ENCODE measurements at places on chromosomes 16 and 17.

DNA sequence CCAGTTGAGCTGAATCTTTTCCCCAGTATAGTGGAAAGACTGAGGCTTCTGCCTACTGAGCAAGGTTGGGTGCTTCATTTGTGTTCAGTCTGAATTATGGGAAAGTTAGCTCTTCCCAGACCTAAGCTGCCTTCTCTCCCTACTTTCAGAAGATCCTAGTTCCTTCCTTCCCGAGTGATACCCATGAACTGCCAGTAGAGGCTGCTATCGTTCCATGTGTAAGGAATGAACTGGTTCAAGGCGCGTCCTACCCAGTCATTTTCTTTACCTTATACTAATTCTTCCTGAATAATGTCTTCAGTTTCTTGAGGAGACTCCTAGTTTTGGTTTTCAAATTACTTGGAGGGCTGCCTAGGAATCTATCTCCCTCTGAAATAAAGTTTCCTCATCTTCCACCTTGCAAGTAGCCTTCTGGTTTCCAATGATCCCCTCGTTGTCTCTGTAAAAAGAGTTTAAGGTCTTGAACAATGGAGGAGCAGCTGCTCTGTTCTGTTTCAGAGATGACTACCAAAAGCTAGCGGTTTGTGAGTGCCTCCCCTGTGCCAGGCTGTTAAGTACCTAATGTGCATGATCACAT is 934 bp upstream of the AOC2 start:
- DNase-seq = peak; percentile 76

GRCh38 chr16:89246383-89246902 is 28.9 kb downstream of the ZNF778 start:
- no peak for DNase-seq

GRCh38 chr16:53040788-53041187 is 11.9 kb downstream of the CHD9NB start:
- no peak for DNase-seq

GRCh38 chr17:46943501-46944393 is 20.8 kb downstream of the GOSR2 start:
- peak; percentile 51 for DNase-seq

DNA sequence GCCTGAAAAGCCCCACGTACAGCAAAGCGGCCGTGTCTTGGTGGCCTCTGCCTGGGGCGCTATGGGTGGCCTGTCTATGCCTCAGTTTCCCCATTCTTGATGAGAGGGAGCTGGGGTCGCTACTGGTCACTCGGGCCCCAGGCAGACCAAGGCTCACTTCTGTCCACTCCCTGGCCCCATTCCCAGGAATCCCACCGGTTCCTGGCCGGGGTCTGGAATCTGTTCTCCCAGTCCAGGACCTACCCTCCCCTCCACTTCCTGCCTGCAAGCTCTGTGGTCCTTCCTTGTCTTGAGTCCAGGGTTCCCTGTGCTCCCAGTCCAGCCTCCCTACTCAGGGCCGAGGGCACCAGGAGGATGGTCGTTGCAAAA is 24.5 kb downstream of the METRNL start:
- peak; percentile 49 for DNase-seq
